ENCODE measurements at places on chromosomes 13 and 19.

GRCh38 chr19:30064771-30065494 is 122.9 kb downstream of the URI1 start:
- DNase-seq: no peak

GRCh38 chr13:28495538-28496187 is 735 bp upstream of the FLT1 start:
- no peak for DNase-seq

DNA sequence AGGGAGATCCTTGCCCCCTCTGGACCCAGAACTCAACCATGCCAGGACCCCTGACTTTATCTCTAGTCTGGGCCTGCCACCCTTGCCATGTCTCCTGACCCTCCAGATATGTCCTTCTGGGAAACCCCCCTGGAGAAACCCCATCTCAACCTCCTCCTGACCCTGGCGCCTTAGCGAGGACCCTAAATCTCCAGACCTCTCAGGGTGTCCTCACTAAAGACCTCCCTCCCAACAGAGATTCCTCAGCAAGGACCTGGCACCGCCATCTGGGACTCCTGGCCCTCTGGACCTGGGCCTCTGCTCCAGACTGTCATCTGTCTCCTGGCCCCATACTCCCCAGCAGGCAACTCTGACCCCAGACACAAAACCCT is 1.3 kb downstream of the KCNK6 start:
- DNase-seq: no peak

- DNase-seq: no peak
Observed at GRCh38 chr13:88919970-88920628, 1248.9 kb downstream of the SLITRK5 start.

- peak; percentile 65 for DNase-seq
Observed at GRCh38 chr13:42110410-42111155, 62.1 kb downstream of the DGKH start.

DNA sequence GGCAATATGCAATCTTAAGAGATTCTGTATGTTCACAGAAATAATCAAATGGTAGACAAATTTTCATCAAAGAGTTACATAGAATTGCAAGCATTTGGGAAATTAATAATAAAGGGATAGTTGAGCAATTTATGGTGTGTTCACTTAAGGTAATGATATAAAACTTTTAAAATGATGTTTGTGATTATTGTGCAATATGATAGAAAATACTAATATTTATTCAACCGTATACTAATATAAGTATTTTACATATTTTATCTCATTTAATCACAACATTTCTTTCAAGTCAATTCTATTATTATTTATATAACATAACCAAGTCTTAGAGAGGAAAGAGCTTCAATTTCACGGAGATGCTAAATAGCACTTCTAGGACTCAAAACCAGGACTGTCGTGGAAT is 716.8 kb upstream of the MIR17HG start:
- DNase-seq: no peak

- DNase-seq: no peak
Observed at GRCh38 chr19:13803038-13803437, 7.8 kb downstream of the ZSWIM4 start.

GRCh38 chr19:55540619-55541018 is 3.7 kb upstream of the SBK2 start:
- no peak for DNase-seq

GRCh38 chr19:14544977-14545715 is 15.8 kb downstream of the TECR start:
- no peak for DNase-seq

- DNase-seq: no peak
Observed at GRCh38 chr13:67318398-67318797, 88.3 kb upstream of the PCDH9 start.

- no peak for DNase-seq
Observed at GRCh38 chr19:2926341-2927031, 18.3 kb downstream of the ZNF77 start.

GRCh38 chr19:36605101-36605876 is at the start of gene ZNF382:
ZNF382 (plus strand) TSS chr19:36605313; CDS start chr19:36609915, 4,602 bp downstream.
- DNase-seq: no peak

DNA sequence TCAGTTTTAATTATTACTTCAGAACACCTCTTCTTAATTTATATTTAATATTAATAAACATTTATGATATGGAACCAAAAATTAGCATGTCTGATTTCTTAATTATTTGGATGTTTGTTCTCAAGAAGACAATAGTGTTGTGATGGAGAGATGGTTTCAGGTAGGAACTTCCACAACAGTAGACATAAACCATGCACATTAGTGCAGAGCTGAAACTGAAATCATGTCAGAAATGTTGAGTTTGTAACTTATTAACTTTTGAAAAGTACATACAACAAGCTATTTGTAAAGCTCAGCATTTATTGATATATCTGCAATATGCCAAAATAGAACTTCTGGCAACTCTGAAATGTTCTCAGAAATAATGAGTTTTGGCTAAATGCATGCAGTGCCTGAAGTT is 11.8 kb upstream of the EDNRB start:
- DNase-seq: no peak

DNA sequence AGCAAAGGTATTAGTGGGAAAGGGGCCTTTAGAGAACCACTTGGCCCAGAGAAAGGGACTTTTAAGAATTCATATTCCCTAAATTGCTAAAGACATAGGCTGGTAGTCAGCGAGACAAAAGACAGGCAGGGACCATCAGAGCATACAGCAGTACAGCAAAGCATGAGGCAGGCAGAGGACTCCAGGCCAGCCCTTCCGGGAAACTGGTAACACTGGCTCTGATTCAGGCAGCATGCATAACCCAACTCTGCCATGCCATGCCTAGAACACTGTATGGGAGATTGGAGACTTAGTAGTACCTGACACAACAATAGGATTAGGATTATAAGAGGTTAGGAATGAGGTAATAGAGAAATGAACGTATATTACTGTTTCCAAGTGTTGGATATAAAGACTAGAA is 34.9 kb downstream of the CAB39L start:
- DNase-seq: no peak

- DNase-seq: no peak
Observed at GRCh38 chr13:75279834-75280369, 202.1 kb downstream of the TBC1D4 start.

- no peak for DNase-seq
Observed at GRCh38 chr13:97205465-97205864, 16.7 kb upstream of the MBNL2 start.

DNA sequence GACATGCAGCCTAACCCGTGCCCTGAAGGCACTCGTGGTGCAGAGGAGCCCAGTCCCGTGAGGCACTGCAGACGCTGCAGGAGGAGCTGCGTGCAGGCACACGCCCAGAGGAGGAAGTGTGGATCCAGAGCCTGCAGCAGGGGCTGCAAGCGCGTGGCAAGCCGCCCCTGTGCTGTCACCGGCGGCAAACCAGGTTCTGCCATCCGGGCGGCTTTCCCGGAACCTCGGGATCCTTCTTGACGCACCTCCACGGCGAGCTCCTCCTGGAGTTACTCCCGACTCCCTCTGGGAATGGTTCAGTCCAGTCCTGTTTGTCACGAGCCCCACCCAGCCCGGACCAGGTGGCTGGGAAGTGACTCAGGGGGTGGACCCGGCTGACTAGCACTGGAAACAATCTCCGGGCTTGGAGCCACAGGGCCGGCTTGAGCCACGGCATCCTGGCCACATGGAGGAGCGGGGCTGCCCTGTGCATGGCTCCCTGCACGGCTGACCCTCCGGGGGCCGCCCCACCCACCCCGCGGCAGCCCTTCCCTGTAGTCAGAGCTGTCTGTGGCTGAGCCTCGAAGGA is 10.2 kb downstream of the DPP9 start:
- DNase-seq: no peak

GRCh38 chr13:87676254-87677042 is 5.3 kb downstream of the SLITRK5 start:
- no peak for DNase-seq

GRCh38 chr19:47436712-47437401 is 17.5 kb upstream of the MEIS3 start:
- DNase-seq: no peak

- no peak for DNase-seq
Observed at GRCh38 chr13:61466280-61466679, 50.6 kb upstream of the PCDH20 start.

- no peak for DNase-seq
Observed at GRCh38 chr19:16190736-16191135, 5.5 kb downstream of the FAM32A start.

DNA sequence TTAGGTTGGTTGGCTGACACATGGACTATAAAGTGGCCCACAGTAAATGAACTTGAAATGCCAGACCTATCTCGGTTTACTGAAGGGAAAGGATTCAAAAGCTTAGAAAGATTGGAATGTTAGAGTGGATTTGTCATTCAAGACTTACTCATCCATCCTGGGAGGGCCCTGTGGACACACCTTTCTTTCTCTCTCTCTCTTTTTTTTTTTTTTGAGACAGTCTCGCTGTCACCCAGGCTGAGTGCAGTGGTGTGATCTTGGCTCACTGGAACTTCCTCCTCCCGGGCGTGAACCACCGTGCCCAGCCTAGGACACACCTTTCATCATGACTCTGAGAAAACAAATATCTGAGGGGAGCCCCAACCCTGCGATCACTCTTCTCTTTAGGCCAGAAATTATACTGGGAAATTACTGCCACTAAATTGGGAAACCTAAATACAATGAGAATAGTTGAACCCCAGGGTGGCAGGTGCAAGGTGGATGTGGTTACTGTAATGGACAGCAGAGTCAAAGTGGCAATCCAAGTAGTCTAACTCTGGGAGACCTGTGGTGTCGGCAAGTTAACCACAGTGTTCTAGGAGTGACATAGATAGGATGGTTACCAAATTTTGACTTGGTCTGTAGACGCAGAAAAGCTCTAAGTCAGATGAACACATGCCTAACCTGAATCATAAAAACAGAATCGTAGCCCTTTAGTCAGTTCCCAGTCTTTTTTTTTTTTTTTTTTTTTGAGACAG is 47.1 kb upstream of the ZMYM5 start:
- no peak for DNase-seq

- DNase-seq: no peak
Observed at GRCh38 chr19:7746903-7747884, at the start of gene CD209. CD209 (minus strand) TSS chr19:7747534; CDS start chr19:7747511, 23 bp downstream.

DNA sequence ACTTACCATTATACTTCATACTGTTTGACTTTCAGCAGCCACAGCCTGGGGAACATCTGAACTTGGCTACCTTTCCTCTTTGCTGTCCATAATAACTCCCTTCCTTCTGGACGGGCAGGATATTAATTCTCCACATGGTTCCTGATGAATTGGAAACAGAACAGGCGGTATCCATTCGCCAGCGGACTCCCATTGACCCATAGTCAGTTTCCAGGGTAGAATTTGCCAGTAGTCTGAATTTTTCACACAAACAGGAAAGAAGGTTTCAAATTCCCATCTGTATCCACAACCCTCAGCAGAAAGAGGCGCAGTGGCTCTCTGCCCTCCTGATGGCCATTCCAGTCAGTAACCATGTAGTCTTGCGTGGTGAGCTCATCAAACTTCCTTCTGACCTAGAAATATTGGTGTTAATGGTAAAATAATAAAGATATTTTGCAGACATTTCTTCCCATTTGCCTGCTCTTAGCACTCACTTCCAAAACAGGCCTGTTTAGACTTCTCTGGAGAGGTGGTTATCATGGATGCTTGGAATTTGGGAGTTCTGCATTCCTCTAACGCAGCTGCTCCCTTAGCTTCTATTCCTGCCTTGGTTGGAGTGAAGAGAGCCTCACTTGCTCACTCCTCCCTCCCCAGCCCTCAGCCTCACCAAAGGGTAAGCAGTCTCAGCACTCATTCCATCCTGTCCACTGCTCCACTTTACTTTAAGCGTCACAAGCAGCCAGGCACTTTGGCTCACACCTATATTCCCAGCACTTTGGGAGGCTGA is 75.0 kb upstream of the OXGR1 start:
- no peak for DNase-seq

DNA sequence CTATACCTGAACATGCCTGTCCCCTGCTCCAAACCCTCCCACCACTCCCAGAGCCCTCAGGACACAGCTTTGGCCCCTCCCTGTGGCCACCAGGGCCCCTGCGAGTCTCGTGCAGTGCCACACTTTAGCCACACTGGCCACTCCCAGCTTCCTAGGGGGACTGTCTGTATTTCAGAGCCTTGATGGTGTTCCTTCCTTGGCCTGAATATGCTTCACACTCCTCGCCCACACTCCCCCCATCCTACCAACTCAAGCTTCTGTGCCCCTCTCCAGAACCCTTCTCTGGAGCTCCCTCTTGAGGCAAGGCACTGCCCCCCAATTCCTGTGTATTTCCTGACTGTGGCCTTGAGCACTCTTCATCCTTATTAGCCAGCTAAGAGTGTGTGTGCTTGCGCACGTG is 80.2 kb downstream of the DPF1 start:
- DNase-seq: no peak

DNA sequence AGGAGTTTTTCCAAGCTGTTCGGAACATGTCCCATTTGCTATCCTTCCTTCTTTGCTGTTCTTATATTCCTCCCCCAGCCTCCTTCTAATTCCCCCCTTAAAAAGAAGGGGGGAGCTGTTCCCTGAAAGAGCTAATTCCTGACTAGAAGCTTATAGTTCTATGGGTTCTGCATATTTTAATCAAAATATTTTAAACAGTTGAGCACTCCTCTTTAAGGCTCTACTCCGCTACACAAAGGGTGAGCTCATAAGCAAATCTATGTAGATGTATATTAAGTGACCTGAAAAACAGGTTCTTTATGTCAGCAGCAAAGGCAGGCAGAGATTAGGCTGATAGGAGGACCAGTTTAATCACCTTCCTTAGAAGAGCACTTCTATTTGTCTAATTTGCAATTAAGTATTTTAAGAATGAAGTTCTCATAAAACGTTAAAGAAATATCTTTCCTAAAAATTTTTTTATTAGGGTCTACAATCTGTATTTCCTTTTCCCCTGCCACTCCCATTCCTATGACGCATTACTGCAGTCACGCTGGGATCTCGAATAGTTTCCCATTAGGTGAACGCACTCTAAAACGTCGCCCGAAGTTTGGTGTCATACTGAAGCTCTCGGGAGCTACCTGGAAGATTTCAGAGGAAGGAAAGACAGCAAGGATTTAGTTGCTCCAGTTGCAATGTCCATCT is 5.2 kb downstream of the EFNB2 start:
- DNase-seq: no peak

DNA sequence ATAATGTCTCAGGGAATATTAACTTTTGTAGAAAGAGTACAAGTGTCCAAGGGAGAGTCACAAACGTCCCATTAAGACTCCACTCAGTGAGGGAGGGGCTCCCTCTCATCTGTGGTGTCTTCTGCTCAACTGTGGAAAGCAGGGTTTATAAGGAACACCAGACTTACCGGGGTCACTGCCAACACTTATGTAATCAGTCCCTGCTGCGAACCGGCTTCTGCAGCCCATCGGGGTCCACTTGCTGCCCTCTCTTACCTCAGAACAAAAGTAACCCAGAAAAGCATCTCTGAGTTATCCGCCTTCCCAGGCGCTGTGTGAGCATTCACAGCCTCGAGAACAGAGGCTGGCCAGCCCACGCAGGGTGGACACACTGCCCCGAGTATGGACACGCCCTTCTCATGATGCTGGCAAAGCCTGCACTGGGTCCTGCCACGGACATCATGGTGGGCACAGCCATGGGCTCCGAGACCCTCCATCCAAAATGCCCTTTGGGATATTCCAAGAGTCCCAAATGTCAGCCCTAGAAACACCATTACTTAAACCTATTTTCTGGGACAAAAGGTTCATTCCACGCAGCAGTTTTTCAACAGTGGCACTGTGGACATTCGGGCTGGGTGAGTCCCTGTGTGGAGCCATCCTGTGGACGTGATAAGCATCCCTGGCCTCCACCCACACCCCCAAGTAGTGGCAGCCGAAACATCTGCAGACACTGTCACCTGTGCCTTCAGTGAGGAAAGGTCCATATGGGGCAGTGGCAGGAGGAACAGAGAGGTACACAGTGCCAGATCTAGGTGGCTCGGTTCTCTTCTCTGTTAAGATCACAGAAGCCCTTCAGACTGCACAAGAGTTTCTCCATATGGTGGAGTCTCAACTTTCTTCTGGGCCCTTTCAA is 63.9 kb downstream of the STK24 start:
- no peak for DNase-seq

Measured in smooth muscle cell of the brain vasculature (primary cell).